Esophagus squamous epithelium (tissue), 5 donors: ENCODE measurements at places on chromosomes 2 and 18.

- DNase-seq = no peak
Observed at GRCh38 chr2:233033672-233034071, 1.2 kb downstream of the NEU2 start.

GRCh38 chr2:73776381-73776780 lies 3.5 kb downstream of the DUSP11 start:
- no peak for DNase-seq

GRCh38 chr2:224084266-224084892 lies 45.3 kb upstream of the SERPINE2 start:
- DNase-seq = no peak

DNA sequence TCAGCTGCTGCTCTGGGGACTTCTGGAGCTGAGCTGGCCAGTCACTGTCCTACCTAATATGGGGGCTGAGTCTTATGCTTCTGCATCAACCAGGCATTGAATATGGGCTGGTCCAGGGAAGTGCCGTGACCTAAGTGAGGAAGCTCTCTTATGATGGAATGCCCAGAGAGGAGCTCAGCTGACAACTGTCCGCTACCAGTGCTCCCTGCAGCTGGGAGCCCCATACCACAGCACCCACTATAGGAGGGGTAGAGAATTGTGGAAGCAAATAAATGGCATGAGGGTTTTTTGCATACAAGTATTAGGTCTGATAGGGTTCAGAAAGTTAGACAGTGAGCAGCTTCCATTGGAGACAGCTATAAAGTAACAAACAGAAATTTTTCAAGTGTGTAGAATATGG lies 4.5 kb downstream of the TIMM21 start:
- no peak for DNase-seq

DNA sequence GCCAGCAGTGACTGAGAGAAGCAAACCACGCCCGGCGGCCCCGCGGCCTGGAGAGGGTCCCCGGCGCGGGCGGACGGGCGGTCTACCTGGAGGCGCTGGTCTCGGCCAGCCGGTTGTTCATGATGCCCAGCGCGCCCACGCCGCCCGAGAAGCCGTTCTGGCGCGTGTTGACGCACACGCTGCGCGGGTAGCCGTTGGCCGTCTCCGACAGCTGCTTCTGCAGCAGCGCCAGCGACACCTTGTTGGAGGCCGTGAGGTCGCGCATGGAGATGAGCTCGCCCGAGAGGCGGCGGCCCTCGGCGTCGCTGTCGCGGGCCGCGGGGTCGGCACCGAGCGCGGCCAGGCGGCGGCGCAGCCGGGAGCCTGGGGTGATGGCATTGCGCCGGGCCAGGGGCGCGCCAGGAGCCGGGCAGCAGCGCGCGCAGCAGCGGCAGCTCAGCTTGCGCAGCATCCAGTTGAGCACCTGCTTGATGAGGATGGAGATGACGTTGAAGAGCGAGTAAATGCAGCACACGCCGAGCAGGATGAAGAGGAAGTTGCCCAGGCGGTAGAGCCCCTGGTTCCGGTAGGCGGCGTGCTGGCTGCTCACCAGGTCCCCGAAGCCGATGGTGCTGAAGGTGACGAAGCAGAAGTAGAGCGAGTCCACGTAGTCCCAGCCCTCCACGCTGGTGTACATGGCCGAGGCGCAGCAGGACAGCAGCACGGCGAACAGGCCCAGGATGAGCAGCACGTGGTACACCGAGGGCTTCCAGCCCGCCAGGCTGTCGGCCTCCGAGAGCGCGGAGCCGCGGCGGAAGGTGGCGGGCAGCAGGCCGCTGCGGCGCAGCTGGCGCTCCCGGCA lies 118.1 kb downstream of the MSH2 start:
- peak; percentile 33 for DNase-seq

- DNase-seq = no peak
Observed at GRCh38 chr2:231399046-231399852, 3.7 kb downstream of the B3GNT7 start.

DNA sequence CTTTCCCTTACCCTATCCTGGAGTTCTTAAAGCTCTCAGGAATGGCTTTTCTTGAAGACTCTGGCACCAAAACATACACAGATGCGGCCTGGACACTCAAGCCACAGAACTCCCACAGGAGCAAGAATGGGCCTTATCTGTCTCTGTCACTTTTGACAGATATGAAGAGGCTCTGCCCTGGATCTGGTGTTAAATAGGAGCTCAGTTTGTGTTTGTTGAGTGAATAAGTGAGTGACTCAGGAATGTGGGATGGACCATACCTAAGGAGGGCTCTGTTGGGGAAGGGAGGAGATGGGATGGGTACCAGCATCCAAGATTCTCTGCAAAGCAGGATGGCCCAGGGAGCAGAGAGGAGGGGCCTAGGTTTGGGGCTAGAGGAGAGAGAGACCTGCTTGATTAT lies 33.9 kb upstream of the EPAS1 start:
- DNase-seq = no peak

GRCh38 chr2:36770542-36771287 lies 74.2 kb downstream of the VIT start:
- no peak for DNase-seq

DNA sequence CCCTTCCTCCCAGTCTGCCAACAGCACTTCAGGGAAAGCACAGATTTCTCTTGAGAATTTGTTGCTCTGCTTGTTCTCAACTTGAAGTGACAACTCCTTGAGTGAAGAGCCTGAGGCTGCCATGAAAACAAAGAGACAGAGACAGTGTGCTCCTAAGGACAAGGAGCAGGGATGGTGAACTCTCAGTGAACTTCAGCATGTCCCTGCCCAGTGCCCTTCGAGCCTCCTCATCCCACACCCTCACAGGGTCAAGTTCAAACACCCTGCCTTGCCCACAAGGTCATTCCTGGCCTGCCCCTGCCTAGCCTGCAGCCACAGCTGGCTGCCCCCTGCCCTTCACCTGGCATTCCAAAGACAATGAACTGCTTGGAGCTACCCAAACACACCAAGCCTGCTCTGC lies 343.5 kb upstream of the KLHL29 start:
- no peak for DNase-seq

DNA sequence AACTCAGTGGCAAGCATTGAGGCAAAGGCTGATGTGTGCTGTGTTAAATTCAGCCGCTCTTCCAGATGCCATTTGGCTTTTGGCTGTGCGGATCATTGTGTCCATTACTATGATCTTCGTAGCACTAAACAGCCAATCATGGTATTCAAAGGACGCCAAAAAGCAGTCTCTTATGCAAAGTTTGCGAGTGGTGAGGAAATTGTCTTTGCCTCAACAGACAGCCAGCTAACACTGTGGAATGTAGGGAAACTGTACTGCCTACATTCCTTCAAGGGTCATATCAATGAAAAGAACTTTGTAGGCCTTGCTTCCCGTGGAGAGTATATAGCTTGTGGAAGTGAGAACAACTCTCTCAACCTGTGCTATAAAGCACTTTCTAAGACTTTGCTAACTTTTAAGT lies 195.5 kb upstream of the RAB12 start:
- no peak for DNase-seq

DNA sequence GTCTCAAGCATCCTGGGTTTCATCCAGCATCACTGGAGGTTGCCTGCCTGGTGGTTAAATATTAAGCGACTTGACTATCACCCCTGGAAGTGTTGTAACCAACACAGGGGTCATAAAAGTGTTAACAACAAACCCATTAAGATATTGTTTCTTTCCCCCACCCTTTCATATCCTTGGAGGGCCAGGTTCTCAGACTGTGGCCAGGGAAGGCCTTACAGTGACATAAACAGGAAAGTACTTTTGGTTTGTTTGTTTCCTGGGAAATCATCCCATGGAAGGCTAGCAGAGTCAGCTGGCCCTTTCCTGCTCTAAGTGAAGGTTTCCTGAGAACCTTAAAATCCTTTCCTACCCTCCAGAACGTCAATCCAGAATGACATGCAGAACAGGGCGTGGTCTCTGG lies 160.9 kb downstream of the CLIP4 start:
- no peak for DNase-seq

DNA sequence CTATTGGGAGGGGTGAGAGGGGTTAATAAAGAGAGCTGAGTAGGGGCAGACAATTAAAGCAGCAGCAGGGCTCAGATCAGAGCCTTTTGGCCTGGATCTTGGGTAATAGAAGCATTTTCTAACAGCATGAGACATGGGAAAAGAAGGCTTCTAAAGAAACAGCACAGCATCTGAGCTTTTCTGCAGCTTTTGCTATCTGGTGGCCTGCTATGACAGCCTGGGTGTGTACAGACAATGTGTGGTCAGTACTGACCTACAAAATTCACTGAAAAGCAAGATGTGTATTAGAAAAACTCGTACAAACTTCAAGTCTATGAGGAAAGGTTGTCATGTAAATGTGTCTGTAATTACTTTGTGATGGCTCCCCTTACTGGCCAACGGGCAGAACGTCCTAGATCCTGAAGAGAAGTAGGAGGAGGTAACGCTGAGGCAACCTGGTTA lies 95.6 kb downstream of the GALNT3 start:
- DNase-seq = no peak

DNA sequence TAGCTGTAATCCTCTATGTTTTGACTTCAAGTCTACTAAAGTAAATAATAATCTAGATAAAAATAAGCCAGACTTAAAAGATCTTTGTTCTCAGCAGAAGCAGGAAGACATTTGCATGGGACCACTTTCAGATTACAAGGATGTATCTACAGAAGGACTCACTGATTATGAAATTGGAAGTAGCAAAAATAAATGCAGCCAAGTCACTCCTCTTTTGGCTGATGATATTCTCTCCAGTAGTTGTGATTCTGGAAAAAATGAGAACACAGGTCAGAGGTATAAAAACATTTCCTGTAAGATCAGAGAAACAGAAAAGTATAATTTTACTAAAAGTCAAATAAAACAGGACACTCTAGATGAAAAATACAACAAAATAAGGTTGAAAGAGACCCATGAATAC lies 338.4 kb downstream of the ZNF804A start:
- no peak for DNase-seq

GRCh38 chr2:79120194-79120713 lies at the start of gene REG1A:
TSS of gene REG1A (plus strand) at chr2:79120488. CDS start at chr2:79120862, 374 bp downstream.
- DNase-seq = no peak

DNA sequence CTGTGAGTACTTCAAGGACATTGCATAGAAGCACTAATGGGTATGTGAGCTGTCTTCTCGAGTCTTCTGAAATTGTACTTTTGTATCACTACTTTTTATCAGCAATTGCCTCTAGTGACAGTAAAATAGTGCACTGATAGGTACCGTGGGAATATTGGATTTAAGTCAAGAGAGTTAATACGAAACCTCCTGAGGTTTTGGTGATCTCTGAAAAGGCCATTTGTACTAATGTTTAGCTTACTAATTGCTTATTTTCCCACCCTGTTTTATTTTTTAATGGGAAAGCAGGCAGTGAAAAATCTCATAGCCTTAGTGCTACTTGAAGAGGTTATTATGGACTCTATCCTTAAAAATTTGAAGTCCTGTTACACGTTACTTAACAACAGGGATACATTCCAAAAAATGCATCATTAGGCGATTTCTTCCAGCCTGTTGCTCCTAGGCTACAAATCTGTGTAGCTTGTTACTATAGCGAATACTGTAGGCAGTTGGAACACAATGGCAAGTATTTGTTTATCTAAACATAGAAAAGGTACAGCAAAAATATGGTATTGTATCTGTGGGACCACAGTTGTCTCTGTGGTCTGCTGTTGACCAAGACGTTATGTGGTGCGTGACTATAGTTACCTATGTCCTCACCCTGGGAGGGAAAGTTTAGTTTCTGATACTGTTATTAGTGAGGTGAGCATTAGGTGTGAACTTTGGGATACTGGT lies 65.9 kb downstream of the CAB39 start:
- DNase-seq = no peak
